Fibroblast of villous mesenchyme (primary cell): ENCODE measurements at places on chromosomes 16 and 17. TPM values are rescaled to one million over a fixed set of nuclear protein-coding genes. Genes with fewer than 3 reads are reported as not detected.

- DNase-seq: peak; percentile 42
These were observed 33.7 kb upstream of the AXIN2 start for GRCh38 chr17:65595071-65595656.

DNA sequence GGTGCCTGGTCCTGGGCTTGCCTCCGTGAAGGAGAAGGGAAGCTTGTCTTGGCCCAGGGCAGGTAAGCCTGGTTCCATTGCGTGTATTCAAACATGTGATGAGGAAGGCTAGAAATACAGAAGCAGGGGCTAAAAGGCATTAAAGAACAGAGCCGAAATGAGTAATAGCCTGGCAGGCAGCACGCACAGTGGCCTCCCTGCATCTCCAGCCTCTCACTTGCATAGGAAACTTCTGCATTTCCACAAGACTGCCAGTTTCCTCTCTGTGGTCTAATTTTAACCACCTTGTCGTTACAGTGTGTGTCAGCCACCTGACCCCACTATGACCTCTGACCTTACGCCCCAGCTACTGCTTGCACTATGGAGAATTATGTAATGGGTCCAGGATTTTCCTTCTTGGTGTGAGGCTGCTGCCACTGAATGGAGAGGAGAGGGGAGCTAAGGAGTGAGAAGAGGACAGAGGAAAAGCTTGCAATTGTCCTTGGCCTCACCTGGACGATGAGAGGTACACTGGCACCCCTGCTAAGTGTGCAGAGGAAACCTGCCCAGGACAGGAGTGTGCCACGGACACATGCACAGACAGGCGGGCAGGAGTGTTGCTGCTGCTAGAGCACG lies 32.8 kb downstream of the HIC1 start:
- no peak for DNase-seq

DNA sequence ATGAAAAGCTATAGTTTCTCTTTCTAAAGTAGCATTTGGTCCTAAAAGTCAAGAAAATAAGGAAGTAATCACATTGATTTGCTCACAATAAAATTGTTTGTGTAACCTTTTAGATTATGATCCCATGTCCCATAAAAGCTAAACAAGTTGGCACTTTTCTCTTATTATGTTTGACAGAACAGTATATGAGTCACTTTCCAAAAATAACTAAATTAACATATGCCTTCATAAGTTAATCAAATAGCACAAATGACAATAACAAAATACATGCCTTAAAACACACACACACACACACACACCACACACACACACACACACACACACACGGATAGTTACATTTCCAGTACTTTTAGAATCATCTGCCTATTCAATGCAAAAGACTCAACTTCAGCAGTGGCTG lies 2.8 kb downstream of the MED13 start:
- DNase-seq: peak; percentile 13

- DNase-seq: no peak
These were observed 18.8 kb downstream of the POLR2A start for GRCh38 chr17:7502987-7503386.

DNA sequence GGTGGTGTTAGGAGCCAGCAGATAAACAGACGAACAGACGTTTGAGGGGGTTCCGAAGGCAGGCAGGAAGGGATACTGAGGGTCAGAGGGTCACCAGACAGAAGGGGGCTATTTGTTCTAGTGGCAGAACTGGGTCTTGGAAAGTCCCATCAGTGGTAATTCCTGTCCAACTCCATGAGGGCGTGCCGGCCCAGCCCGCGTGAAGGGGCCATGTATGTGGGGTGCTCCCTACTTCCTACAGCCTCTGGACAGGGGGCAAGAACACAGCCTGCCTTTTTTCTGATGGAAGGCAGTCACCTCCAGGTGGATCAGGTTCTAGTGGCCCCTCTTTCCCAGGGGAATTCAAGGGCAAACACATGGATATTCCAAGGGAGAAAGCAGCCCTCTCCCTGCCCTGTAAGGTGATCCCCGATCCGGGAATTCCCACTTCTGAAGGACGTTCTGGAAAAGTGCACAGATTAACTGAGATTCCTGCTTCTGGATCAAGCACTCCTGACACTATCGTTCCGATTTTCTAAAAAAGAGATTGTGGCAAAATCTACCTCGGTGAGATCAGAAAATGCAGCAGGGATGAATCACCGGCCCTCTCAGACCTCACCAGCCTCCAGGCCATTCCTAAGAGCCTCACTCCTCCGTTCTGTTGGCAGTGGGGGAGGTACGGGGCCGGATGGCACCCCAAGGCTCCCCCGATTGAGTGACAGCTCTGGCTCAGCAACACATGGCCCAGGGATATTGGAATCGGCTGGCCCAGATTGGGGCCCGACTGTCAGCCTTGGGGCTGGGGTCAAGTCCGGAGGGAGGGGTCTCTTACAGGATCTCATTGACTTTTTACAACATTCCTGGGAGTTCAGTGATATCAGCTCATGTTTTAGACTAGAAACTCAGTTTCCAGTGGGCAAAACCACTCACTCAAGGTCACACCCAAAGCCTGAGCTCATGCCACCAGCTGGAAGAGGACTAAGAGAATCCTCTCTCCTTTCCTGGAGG lies 12.4 kb downstream of the STX1B start:
- DNase-seq: peak; percentile 69

DNA sequence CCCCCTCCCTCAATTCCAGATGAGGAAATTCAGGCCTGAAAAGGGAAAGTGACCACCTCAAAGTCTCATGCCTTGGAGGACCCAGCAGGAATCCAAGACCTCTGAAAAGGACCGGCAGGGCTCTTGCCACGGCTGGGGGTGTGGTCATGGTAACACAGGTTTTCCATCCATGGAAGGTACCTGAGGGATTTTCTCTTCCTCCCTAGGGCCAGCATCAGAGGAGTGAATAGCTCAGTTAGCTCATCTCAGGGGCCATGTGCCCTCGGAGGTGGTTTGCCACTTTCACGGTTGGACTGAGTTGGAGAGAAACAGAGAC lies 1.3 kb downstream of the CIITA start:
- DNase-seq: no peak

DNA sequence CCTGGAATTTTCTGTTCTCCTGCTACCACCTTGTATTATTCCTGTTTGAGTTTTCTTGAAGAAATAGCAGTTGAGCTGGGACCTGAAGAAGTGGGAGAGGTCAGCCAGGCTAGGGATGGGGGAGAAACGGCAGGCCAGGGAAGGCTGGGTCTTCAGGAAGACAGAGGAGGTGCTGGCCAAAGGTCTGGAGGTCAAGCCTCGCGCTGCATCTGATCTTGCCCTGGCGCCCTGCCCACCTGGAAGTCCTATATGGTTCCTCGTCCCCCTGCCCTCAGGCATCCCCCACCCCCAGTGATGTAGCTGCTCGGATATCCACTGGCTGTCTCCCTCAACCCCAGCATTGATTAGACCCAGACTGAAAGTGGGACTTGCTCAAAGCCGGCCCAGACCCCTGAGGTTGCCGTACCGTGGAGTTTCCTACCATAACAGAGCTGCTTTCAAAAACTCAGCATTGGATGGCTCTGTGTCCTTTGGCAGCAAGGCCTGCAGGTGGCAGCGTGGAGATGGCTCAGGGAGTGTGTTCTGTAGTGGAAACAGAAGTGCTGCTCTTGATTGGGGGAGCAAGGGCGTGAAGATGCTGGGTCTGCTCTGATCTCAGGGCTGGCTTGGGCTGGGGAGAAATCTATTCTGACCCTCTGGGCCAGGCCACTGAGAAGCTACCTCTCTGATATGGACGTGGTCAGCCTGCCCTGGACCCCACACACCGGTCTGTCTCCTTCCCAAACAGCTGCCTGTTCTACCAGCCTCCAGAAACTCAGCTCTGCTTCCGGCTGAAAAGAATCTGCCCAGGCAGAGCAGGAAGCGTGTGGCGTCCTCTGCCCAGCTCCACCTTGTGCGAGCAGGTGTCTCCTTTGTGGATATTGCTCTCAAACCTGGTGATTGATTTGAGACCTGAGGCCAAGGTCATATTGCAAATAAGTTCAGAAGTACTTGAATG lies 107.0 kb upstream of the CACNG5 start:
- peak; percentile 38 for DNase-seq

- DNase-seq: no peak
These were observed 11.1 kb upstream of the NPTX1 start for GRCh38 chr17:80487511-80487910.

GRCh38 chr17:80263253-80264204 lies 2.9 kb downstream of the RNF213 start:
- peak; percentile 95 for DNase-seq

GRCh38 chr16:50210266-50211038 lies 55.9 kb upstream of the ADCY7 start:
- peak; percentile 90 for DNase-seq

DNA sequence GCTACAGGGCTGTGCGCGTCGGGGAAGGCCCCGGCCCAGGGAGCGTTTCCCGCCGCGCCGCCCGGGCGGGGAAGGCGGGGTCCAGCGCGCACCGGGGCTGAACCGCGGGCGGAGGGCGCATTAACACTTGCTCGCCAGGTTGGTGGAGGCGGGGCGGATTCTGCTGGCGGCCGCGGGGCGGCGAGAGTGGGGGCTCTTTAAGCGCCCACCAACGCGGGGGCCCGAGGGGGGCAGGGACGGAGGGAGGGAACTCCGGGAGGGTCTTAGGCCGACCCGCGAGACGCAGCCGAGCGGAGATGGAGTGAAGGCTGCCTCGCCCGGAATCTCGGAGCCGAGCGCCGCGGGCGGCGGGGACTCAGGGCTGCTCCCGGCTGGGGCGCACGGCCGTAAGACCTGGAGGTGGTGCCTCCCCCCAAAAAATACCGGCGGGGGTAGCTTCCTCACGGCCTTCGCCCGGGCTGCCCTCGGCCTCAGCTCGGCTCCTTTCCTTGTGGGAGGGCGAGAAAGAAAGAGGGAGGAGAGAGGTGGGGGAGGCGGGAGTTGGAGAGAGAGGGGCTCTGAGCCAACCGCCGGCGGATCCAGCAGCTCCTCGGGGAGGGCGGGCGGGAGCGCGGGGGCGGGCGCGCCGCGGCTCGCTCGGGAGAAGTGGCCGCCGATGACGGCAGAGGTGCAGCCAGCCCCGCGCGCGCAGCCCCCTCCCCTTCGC lies 415 bp upstream of the FOXF1 start:
- DNase-seq: peak; percentile 97

DNA sequence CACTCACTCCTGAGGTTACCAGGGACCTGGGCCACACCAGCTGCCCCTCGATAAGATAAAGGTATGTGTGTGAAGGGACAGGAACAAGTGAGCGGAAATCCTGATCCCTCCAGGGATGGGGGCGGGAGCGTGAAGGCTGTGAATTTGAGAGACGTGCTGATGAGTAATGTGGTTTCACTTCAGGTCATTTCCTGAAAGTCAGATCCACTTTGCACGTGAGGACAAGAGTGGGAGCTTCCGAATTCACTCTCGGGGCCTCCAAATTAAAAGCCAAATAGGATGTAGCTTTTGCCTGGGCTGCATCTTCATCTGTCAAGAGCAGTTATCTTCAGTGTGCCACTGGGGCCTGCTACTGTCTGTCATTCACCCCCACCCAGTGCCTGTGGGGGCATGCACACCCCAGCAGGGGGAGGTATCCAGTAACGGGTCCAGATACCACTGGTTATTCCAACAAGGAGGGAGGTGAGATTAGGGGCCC lies 87.4 kb upstream of the LHX1 start:
- DNase-seq: peak; percentile 66

DNA sequence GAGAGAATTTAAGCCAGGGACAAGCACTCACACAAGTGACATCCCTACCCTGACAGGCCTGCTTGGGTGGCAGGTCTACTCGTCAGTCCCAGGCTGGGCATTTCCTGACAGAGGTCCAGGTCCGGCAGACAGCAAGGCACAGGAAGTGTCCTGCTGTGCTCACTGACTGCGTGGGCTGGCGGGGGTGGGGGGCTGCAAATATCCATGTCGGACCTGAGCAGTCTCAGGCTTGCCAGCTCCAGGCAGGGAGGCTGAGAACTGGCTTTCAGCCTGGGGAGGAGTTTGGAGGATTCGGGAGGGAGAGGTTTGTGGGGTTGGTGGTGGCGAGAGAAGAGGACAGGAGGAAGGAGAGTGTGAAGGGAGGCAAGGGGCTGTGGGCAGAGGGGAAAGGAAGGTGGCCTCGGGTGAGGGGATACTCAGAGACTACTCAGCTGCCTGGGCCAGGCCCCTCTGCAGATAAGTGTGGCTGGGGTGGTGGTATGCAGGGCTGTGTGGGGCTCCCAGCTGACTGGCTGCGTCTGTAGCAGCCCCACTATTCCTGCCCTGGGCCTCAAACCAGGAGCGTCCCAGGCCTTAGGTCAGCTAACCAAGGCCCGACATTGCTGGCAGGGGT lies 7.8 kb downstream of the HIC1 start:
- peak; percentile 57 for DNase-seq

GRCh38 chr17:79294459-79295071 lies 219.9 kb downstream of the ENGASE start:
- peak; percentile 56 for DNase-seq

DNA sequence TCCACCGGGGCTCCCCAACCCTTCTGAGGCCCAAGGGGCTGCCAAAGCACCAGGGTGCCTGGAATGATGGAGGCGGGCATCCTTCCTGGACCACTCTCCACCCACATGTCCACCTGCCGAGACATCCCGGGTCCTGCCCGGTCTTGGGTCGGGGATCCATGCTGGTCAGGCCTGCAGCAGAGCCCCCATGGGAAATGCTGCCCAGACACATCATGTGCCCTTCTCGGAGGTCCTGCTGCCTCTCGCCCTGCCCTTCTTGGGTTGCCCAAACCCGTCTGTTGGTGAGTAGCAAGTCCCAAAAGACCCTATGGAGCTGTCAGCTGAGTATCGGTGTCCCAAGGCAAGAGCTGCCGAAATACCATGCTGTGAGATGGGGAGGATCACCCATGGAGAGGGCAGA lies 14.8 kb upstream of the GAA start:
- no peak for DNase-seq

DNA sequence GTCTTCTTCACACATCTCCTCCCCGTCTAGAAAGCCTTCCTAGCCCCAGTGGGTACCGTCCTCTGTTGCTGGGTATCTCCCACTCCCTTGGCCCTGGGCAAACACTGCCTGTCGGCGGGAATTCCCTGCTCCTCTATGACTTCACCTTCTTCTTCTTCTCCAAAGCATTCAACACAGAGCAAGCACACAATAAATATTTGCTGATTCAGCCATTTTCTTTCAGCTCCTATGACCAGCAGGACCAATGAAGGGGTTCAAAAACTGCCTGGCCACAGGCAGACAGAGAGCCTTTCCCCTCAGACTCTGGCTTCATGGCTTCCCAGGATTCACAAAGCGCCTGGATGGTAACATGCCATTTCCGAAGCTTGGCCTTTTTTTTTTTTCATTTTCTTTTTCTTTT lies 53.2 kb upstream of the ADCY9 start:
- no peak for DNase-seq

- peak; percentile 25 for DNase-seq
These were observed 28.5 kb upstream of the MEAK7 start for GRCh38 chr16:84532855-84533486.

- DNase-seq: no peak
These were observed 69.4 kb downstream of the ABCC12 start for GRCh38 chr16:48086422-48086821.

Gene DHODH
- total RNA-seq: 3.5 TPM in 2 replicates

Gene MYH3
- 0.43 and 0.97 TPM in 2 replicates for total RNA-seq

Gene ITGB3
- 79.9 and 95.0 TPM in 2 replicates for total RNA-seq

Gene HOXB6
- total RNA-seq: 1.3 and 1.6 TPM in 2 replicates

Gene CDH16
- total RNA-seq: not detected in 2 replicates

Gene TEKT1
- total RNA-seq: not detected in 2 replicates

Gene CACNA1G
- under 0.01 and 0.43 TPM in 2 replicates for total RNA-seq

Gene ASGR2
- total RNA-seq: not detected in 2 replicates

Gene C17orf67
- 0.64 and 0.86 TPM in 2 replicates for total RNA-seq

Gene TOX3
- total RNA-seq: not detected in 2 replicates

Gene KRTAP4-3
- not detected in 2 replicates for total RNA-seq

Gene FOXN1
- total RNA-seq: not detected in 2 replicates

Gene PIK3R6
- not detected in 2 replicates for total RNA-seq
